ENCODE measurements at places on chromosomes 16 and 17. TPM values are rescaled to one million over a fixed set of nuclear protein-coding genes. Genes with fewer than 3 reads are reported as not detected.

GRCh38 chr17:80725517-80725916 is 180.9 kb downstream of the RPTOR start:
- no peak for DNase-seq

- DNase-seq = peak; percentile 83
Observed at GRCh38 chr16:28168991-28169554, 42.7 kb downstream of the XPO6 start.

DNA sequence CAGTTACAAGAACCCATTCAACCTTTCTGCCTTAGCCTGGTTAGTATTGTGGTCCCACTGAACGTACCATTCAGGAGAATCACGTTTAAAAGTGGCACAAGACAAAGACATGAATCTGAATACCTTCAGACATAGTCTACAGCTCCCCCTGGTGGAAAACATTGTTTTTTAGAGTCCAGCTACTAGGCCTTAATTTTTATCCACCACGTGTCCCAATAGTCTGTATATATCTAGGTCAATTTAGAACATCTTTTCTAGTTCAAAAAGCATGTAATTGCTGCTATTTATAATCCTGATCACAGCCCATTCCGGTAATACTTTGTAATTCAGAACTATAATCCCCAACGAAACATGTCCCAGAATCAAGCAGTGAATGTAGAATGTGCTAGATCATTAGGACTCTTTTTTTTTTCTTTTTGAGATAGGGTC is 13.7 kb upstream of the GUCY2D start:
- DNase-seq = no peak

- DNase-seq = no peak
Observed at GRCh38 chr16:49515861-49516260, 142.3 kb downstream of the C16orf78 start.

GRCh38 chr17:50948711-50949110 is 82.6 kb upstream of the TOB1 start:
- no peak for DNase-seq

GRCh38 chr17:82859431-82860403 is 19.9 kb upstream of the ZNF750 start:
- DNase-seq = peak; percentile 53

- no peak for DNase-seq
Observed at GRCh38 chr17:41803049-41804020, 8.4 kb downstream of the P3H4 start.

DNA sequence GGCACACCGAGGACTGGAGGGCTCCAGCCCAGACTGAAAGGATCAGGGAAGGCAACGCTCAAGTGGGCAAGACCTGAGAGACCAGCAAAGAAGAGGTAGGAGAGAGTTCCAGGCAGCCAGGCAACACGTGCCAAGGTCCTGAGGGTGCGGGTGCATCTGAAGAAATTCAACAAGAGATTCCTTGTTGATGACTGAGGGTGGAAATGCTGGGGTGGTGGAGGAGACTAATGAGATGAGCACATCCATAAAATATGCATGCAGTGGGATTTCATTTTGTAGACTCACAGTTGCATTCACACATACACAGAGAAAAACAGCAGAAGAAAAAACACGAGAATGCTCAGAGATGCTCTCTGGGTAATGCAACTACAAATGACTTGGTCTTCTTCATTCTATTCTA is 154.8 kb upstream of the FOXF1 start:
- no peak for DNase-seq

GRCh38 chr16:84839956-84840355 is 20.2 kb downstream of the CRISPLD2 start:
- DNase-seq = no peak

DNA sequence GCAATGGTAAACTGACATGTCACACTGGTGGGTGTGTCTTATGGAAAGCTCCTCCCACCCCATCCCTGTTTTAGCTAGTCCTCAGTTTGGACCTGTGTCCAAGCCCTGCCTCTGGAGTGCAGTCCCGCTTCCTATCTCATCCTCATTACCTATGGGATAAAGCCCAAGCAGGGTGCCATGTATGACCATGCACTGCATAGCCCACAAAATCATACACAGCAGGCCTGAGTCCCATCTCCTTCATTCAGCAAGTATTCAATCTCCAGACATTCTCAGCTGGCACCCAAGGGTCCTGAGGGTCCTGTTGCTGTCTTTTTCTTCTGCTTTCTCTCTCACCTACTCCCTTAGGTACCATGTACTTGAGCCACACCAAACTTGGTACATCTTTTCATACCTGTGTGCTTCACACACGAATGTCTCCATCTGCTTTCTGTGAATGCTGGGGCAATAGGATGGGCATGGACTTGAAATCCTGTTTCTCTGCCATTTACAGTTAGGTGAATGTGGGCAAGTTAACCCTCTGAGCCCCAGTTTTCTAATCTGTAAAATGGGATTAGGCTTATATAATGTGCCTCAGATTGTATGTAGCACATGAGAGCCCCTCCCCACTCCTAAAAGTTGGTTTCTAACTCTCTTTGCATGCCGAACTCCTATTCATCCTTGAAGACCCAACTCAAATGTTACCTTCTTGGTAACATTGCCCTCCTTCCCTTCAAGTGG is 28.5 kb downstream of the TNS4 start:
- no peak for DNase-seq

GRCh38 chr17:8628609-8629169 is 1.8 kb downstream of the MYH10 start:
- DNase-seq = no peak

DNA sequence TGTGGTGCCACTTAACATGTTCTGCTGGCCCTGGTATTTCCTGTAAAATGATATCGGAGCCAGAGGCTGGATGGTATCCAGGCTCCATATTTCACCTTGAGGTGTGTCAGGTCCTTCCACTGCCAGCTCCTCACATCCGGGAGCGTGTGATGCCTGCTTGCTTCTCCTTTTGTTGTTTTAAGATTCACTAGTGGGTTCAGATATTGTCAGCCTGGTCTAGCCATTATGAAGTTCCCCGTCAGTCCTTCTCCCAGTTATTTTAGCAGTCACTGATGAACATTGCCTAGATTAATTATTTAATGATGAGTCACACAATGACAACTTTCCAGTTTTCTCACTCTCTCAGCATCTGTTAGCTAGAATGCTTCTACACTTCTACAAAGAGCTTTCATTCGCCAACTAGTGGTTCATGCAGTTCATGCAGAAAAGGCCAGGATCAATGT is 11.3 kb downstream of the DNAAF1 start:
- no peak for DNase-seq

- no peak for DNase-seq
Observed at GRCh38 chr17:16872351-16873173, 99.4 kb downstream of the TNFRSF13B start.

DNA sequence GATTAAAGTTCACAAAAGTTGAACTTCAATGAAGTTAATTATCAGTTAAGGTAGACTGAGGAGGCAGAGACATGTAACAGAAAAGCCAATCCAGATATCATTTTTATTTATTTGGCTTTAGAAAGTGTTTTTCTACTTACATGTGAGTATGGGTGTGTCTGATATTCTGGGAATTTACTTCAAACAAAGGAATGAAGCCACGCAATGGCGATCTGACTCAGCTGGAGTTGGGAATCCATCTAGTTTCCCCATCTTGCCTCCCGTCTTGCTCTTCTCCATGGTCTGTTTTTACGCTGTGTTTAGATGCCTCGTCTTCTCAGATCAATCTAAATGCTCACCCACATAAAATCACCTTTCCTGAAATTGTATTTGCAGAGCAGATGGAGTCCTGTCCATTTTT is 1.7 kb upstream of the KCNJ16 start:
- no peak for DNase-seq

DNA sequence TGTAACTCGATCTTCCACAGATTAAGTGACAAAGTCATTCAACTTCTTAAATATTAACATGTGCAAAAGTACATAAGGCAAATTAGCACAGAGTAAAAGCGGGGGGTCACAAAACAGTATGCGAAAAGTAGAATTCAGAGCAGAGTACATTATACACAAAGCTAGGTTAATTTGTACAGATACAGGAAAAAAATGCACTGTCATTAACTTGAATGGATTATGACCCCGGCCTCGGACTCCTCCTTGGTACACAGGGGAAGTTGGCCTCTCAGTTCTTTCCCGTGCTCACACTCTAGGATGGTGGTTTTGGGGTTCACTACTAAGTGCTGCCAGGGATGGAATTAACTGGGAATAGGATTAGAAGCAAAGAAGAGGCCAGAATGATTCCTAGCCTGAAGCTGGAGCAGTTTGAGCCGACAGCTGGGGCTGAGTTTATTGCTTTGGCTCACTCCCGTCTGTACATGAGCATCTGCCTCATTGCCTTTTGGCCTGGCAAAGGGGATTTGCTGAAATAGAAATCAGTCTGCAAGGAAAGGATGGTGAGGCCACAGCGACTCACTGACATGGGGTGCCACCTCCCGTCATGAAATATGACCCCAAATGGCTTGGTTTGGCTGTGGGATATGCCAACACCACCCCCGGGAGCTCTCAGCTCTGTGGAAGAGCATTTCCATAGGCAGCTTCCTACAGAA is 23.6 kb downstream of the NTN1 start:
- DNase-seq = no peak

- DNase-seq = no peak
Observed at GRCh38 chr16:70267516-70267915, 15.8 kb upstream of the EXOSC6 start.

DNA sequence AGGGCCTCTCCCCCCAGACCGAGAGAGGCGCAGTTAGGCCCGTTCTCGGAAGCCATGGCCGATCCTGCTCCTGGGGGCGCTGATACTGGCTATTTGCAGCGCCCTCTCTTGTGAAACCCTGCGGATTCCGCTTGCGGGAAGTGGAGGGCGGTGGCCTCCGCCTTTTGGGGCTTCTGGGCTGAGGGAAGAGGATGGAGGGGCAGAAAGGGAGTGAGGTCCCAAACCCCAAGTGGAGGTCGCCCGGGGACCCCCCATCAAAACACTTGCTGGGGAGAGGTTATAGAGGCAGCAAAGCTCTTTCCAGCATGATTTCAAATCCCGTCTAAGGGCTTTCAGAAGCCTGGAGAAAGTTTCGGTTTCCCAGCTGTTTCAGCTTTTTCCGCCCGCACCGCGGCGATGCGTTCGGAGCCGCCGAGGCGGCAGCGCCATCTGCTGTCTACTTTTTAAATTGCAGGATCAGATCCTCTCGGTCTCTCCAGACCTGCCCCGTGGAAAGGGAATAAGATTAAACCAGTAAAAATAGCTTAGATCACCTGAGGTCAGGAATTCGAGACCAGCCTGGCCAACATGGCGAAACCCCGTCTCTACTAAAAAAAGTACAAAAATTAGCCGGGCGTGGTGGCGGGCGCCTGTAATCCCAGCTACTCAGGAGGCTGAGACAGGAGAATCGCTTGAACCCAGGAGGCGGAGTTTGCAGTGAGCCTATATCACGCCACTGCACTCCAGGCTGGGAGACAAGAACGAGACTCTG is 15.8 kb downstream of the SNX20 start:
- DNase-seq = peak; percentile 73

DNA sequence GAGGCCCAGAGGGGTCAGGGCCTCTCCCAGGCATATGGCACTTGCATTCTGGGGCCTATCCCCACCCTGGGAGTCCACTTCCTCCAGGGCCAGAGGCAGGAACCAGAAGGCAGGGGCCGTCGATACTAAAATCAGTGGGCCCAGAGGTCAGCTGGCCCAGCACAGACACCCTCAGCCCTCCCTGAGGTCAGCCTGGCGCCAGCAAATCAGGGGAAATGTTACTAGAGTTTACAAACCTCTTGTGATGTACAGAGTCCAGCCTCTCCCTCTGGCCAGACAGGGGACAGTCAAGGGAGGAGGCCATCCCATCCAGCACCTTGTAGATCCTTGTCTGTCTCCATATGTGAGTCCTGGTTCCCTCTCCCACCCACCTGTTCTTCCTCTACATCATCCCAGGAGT is 10.8 kb downstream of the CDH5 start:
- no peak for DNase-seq

GRCh38 chr17:48044851-48045250 is 3.3 kb upstream of the NFE2L1 start:
- DNase-seq = no peak

- DNase-seq = no peak
Observed at GRCh38 chr17:83053739-83054451, 25.5 kb upstream of the METRNL start.

DNA sequence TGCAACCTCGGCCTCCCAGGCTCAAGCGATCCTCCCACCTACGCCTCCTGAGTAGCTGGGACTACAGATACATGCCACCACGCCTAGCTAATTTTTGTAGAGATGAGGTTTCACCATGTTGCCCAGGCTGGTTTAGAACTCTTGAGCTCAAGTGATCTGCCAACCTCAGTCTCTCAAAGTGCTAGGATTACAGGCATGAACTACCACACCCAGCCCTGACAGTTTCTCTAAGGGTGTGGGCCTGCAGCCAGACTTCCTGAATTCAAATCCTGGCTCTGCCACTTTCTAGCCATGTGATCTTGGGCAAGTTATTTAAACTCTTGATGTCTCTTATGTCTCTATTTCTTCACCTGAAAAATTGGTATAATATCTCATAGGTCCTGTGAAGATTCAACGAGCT is 5.6 kb downstream of the CUEDC1 start:
- DNase-seq = no peak

DNA sequence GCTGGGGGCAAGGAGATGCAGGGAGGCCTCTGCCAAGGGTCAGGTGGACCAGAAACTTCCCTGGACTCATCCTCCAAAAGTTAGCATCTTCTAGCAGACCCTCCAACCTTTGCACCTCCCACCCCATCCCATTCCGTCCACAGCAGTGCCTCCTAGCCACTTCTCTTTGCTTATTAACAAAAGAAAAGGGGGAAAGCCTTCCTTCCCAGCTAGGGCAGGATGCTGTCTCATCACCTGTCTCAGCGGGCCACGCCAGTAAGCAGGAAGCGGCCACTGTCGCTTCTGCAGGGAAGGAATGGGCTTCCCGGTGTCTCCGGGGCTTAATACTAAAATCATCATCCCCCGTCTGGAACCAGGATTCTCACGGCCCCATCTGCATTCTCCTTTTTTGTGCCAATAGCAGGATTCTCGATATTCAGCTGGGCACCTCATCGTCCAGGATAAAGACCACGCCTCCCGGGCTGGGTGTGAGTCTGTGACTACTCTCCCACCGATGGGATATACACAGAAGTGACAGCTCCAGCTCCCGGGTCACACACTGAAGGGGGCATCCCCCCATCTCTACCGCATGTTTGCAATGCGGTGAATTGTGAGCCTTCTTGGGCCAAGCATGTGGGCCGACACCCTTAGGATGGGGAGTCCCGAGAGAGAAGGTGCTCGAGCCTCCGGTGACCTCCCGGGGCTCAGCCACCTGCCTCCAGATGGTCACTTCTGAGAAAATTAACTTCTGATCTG is 15.5 kb upstream of the RBFOX3 start:
- DNase-seq = no peak

- no peak for DNase-seq
Observed at GRCh38 chr17:2025622-2026309, 632 bp upstream of the RTN4RL1 start.

Gene CCL8
- total RNA-seq = not detected

Gene ITGAD
- 1.3 TPM for total RNA-seq

Gene NPIPA2
- total RNA-seq = 10.0 TPM

Gene ZNF821
- 6.2 TPM for total RNA-seq

Gene KRTAP17-1
- not detected for total RNA-seq

Gene SEPTIN1
- 183 TPM for total RNA-seq

Gene KRT36
- not detected for total RNA-seq

Gene KRTAP3-3
- total RNA-seq = not detected

Data from naive thymus-derived CD4-positive, alpha-beta T cell (primary cell).